ENCODE measurements at places on chromosomes 6 and 20.

GRCh38 chr6:2795956-2796355 is 30.8 kb downstream of the WRNIP1 start:
- no peak for DNase-seq

- peak; percentile 58 for DNase-seq
These were observed 29.9 kb upstream of the TRIM27 start for GRCh38 chr6:28953585-28954258.

- no peak for DNase-seq
These were observed 61.0 kb downstream of the SMLR1 start for GRCh38 chr6:130888246-130888645.

DNA sequence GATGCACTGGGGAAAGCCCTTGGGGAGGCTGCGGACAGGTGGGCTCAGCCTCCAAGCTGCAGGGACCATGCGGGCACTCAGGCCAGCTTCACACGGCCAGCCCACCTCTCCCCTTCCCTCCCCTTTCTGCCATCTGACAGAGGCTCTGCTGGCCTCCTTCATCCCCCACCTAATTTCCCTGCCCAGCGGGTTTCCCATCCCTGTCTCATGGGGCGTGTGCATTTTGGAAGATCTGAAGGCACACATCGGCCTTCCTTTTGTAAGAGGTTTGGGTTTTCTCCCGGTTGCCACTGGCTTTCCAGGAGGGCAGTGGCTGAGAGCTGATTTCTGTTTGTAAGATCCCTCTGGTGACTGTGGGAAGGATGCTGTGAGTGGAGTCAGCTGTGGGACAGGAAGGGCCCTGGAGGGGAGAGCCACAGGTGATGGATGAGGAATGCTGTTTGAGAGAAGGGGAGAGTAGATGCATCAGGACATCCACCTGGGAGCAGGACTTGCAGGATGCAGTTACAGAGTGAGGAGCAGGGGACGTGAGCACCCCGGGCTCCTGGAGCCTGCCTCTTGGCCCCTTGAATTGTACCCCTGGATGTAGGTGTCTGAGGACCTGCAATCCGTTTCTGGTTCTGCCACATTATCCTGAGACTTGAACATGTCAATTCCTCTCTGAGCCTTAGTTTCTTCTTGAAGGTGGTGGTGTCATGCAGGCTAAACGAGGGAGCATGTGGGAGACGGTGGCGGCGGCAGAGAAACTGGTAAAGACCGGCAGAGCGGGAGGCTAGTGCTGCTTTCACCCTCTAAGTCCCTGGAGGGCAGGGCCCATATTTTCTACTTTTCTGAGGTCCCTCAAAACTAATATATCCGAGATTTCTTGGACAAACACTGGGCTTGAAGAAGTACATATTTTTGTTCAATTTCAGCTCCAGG is 5.9 kb upstream of the TUBB1 start:
- no peak for DNase-seq

DNA sequence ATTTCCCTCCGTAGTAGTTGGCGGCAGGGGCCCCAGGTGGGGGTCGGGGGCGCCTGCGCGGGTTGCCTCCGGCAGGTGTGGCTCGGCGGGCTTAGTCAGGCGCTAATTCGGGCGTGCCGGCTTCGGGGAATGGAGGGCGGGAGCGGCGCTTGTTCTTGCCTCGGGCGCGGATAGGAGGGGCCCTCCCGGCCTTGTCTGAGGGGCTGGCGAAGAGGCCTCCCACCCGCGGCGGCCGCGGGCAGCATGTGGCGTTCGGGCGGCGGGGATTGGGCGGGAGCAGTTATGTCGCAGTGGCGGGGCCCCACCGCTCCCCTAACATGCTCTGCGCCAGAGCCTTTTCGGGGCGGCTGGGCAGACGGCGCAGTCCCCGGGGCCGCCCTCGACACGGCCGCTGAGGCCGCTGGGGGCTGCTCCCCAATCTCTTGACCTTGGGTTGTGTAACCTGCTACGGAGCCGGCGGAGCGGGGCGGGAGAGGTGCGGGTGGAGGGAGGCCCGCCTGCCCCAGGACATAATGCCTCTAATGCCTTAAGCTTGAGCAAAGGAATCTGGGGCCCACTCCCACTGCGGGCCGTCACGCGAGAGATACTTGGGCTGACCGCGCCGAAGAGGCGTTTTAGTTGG is 1.1 kb downstream of the AMD1 start:
- DNase-seq: peak; percentile 53

DNA sequence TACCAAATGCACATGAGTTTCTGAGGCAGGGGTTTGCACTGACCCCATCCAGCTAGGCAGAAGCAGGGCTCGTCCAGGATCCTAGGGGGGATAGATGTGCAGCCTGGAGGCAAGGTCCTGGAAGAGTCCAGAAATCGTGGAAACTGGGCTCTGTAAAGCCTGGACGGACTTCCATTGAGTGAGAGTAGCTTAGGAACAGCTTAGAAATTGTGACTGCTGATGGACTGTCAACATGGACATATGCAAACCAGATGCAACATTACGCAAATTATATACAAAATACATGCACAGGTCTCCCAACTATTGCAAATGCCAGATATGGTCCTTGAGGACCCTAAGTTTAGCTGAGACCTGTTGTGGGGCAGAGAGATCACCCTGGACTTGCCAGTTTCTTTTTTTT is 4.8 kb upstream of the EMILIN3 start:
- DNase-seq: no peak

- DNase-seq: peak; percentile 64
These were observed 57.0 kb upstream of the PREP start for GRCh38 chr6:105459864-105460263.

GRCh38 chr20:62367136-62367632 is at the start of gene LAMA5:
LAMA5 (minus strand) TSS chr20:62367312; CDS start chr20:62367245, 67 bp downstream.
- no peak for DNase-seq

DNA sequence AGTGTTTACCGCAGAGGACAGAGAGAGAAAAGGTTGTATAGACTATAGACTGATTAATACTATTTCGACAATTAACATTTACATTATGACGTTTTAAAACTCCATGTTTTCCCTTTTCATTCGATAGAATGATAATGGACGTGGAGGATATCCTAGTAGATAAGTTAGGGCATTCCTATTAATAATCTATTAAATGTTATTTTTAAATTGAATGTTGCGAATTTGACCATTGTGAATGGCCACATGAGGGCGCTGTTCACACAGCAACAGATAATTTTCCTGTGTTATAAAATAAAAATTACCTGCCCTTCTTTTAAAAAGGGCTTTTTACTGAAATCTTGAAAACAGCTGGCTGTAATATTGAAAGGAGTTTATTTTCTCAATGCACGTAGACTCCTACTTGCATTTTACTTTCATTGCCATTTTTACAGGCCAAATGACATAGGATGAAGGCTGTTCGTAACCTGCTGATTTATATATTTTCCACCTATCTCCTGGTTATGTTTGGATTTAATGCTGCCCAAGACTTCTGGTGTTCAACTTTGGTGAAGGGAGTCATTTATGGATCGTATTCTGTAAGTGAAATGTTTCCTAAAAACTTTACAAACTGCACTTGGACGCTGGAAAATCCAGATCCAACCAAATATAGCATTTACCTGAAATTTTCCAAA is 3.3 kb downstream of the ADGRB3 start:
- peak; percentile 11 for DNase-seq

GRCh38 chr6:116986819-116987218 is 109.8 kb downstream of the RFX6 start:
- no peak for DNase-seq

GRCh38 chr20:32675223-32675975 is 1.7 kb upstream of the C20orf203 start:
- DNase-seq: no peak

DNA sequence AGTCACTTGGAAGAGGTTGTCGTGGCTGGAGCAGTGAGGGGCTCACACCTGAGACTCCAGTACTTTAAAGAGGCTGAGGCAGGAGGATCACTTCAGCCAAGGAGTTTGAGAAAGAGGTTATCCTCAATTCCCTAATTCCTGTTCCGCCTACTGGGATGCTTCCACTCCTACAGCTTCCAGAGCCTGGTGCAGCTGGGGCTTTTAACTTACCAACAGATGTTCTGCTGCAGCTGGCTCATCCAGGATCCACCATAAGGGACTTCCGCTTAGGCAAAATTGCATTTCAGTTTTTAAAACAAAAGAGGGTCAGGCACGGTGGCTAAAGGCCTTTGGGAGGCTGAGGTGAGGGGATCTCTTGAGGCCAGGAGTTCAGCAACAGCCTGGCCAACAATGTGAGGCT is 59.1 kb upstream of the CDYL start:
- no peak for DNase-seq

- DNase-seq: no peak
These were observed 32.2 kb downstream of the C6orf52 start for GRCh38 chr6:10662207-10662606.

- DNase-seq: no peak
These were observed 121.5 kb downstream of the DNAH8 start for GRCh38 chr6:38836585-38836984.

- DNase-seq: no peak
These were observed 60.2 kb upstream of the RNF144B start for GRCh38 chr6:18326980-18327379.

DNA sequence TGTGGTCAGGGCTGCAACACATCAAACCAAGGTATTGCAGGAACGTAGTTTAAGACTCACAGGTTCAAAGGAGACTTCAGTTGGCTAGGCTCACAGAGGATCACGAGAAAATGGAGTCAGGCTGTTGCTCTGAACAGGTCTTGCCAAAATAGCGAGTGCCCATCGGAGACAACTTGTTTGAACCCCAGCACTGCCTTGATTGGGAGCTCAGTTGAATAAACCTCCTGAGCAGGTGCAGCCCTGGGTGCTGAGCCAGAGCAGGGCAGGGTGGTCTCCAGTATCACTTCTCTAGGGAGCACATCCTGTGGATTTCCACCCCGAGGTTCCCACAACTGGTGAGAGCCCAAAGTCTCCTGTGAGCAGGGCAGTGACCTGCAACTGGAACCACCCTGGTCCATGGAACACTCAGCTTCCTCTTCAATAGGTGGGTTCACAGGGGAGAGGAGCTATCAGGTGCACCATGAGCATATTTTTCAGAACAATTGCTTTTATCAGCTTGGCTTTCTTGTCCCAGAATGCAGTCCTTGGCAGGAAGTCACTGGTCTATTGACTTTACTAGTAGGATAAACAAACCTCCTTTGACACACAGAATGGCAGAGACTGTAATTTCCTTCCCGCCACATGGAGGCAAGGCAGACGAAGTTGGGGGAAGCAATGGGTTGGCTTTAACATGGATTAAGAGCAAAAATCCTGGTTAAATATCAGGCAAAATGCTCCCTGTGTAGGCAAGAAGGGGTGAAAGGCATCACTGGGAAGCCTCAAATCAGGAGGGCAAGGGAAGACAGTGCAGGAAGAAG is 267.7 kb upstream of the FOXQ1 start:
- DNase-seq: no peak

- no peak for DNase-seq
These were observed 70.1 kb upstream of the CNKSR3 start for GRCh38 chr6:154580397-154581135.

DNA sequence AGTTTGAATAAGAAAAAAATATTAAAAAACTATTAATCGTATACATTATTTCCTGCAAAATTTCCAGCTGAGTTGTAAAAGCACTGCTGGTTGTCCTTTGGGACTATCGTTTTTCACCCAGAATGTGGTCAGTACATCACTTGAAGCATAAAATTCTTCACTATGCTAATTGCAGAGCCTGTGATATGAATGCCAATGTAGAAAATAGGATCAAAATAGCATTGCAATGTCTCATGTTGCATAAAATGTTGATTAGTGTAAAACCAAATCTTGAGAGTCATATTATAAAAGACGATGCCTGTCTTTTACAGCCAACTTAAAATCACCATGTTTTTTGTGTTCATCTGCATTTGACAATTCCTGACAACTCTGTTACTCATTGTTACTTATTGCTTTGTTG is 207.7 kb downstream of the MMUT start:
- DNase-seq: no peak

Measured in EL (cell line).